ENCODE measurements at places on chromosomes 1 and 21. TPM values are rescaled to one million over a fixed set of nuclear protein-coding genes. Genes with fewer than 3 reads are reported as not detected.

The IL20 gene
- total RNA-seq: 0.25 TPM

GRCh38 chr1:201772178-201772577 lies 56.8 kb upstream of the IPO9 start:
- H3K36me3 ChIP-seq: no peaks in the 10 kb centered on the region
- H3K27me3 ChIP-seq: no peaks in the 10 kb centered on the region
- H3K4me3 ChIP-seq: no peak overlapping the region
- H3K4me1 ChIP-seq: peaks cover 25% of the 10 kb centered on the region
- no peak overlapping the region for H3K27ac ChIP-seq
- DNase-seq: no peak

- no peaks in the 10 kb centered on the region for H3K36me3 ChIP-seq
- H3K27ac ChIP-seq: no peak overlapping the region
- peaks cover 5% of the 10 kb centered on the region for H3K4me1 ChIP-seq
- DNase-seq: no peak
Measured at GRCh38 chr1:145863282-145864018, 4.6 kb upstream of the PIAS3 start.

- no peaks in the 10 kb centered on the region for H3K36me3 ChIP-seq
- H3K4me1 ChIP-seq: peaks cover 14% of the 10 kb centered on the region
- no peak for DNase-seq
- H3K4me3 ChIP-seq: no peak overlapping the region
- H3K27me3 ChIP-seq: no peaks in the 10 kb centered on the region
Measured at GRCh38 chr1:27664291-27664690, 7.7 kb downstream of the IFI6 start.

DNA sequence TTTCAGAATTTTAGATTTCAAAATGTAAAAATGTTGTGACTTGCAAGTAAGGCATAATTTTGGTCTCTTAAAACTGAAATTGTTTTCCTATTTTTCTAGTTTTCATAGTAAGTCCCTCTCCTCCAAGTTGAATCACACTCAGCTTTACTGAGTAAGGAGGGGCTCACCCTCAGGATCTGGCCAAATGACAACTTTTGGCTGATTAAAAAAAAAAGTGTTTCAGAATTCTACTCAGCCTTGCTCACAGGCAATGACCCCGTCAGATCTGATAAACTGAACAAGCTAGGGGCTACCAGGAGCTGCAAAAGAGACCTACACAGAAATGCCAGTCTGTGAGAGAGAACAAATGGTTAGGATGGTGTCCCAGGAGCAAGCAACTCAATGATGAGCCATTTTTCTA lies 159.8 kb downstream of the PBX1 start:
- DNase-seq: no peak
- no peak overlapping the region for H3K27ac ChIP-seq
- no peaks in the 10 kb centered on the region for H3K36me3 ChIP-seq
- peaks cover 45% of the 10 kb centered on the region for H3K4me1 ChIP-seq
- H3K4me3 ChIP-seq: no peak overlapping the region

GRCh38 chr1:201384406-201384782 lies 6.9 kb upstream of the TNNT2 start:
- no peaks in the 10 kb centered on the region for H3K27me3 ChIP-seq
- H3K36me3 ChIP-seq: no peaks in the 10 kb centered on the region
- no peak for DNase-seq
- H3K4me1 ChIP-seq: peaks cover 9% of the 10 kb centered on the region
- no peak overlapping the region for H3K4me3 ChIP-seq

The S100A2 gene
- 15.8 TPM for total RNA-seq

- no peak overlapping the region for H3K27ac ChIP-seq
- H3K4me3 ChIP-seq: no peak overlapping the region
- H3K27me3 ChIP-seq: no peaks in the 10 kb centered on the region
- peaks cover 27% of the 10 kb centered on the region for H3K4me1 ChIP-seq
- DNase-seq: peak; percentile 45
Measured at GRCh38 chr1:63913533-63913932, 139.7 kb downstream of the ROR1 start.

DNA sequence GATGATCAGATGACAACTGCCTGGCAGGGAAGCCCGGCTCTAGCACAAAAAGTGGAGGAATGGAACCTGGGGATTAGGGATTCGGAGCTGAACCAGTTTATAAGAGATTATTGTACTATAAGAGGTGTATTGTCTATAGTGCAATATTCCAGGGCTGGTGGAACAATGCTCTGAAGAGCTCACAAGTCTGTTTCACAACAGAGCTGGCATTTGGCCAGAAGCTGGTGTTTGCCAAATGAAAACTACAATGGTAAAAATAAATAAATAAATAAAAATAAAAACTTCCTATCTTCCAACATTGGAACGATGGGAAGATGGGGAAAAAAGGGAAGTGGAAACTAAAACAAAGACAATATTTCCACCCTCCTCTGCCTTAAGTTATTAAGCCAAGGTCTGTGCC lies 73.5 kb downstream of the CHODL start:
- H3K27ac ChIP-seq: no peak overlapping the region
- H3K4me1 ChIP-seq: no peaks in the 10 kb centered on the region
- no peak overlapping the region for H3K4me3 ChIP-seq
- no peak for DNase-seq
- H3K27me3 ChIP-seq: no peaks in the 10 kb centered on the region
- no peaks in the 10 kb centered on the region for H3K36me3 ChIP-seq

- H3K27ac ChIP-seq: no peak overlapping the region
- no peaks in the 10 kb centered on the region for H3K36me3 ChIP-seq
- H3K4me3 ChIP-seq: no peak overlapping the region
- H3K4me1 ChIP-seq: no peaks in the 10 kb centered on the region
Measured at GRCh38 chr1:206846487-206846886, 18.9 kb upstream of the IL20 start.

GRCh38 chr1:186985889-186986491 lies 157.2 kb downstream of the PLA2G4A start:
- H3K27me3 ChIP-seq: no peaks in the 10 kb centered on the region
- no peaks in the 10 kb centered on the region for H3K36me3 ChIP-seq
- H3K4me3 ChIP-seq: no peak overlapping the region
- H3K27ac ChIP-seq: no peak overlapping the region
- no peaks in the 10 kb centered on the region for H3K4me1 ChIP-seq

DNA sequence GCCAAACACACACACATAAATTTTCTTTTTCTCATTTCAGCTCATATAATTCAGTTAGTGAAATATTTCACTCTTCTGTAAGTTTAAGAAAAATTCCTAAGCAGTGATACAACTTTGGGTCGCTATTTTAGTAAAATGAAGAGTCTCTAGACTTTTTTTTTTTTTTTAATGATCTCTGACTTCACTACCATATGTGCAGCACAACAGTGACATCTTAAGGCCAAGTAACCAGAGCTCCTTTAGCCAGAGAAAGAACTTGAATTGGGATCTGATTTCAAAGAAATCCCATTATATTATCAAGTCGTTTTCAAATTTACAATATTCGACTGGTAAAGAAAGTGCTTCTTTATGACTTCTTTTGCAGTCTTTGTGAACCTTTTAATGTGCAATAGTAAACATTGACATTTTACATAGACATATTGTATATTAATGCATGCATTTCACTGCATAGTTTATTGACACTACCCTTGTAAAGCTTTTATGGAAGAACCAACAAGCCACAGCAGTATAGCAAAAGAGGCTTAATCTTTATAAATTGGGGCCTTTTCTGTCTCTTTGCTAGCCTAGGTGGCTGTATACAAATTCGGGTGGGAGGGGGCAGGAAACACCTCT lies 62.2 kb downstream of the LRRC40 start:
- H3K4me3 ChIP-seq: no peak overlapping the region
- H3K36me3 ChIP-seq: peaks cover 7% of the 10 kb centered on the region
- H3K4me1 ChIP-seq: peaks cover 6% of the 10 kb centered on the region
- H3K27ac ChIP-seq: no peak overlapping the region

- H3K4me3 ChIP-seq: no peak overlapping the region
- DNase-seq: no peak
- H3K27ac ChIP-seq: no peak overlapping the region
- peaks cover 100% of the 10 kb centered on the region for H3K36me3 ChIP-seq
- no peaks in the 10 kb centered on the region for H3K27me3 ChIP-seq
Measured at GRCh38 chr21:32349333-32349944, 43.4 kb downstream of the URB1 start.

GRCh38 chr21:36097427-36098181 lies 27.8 kb downstream of the CBR1 start:
- H3K36me3 ChIP-seq: no peaks in the 10 kb centered on the region
- no peak overlapping the region for H3K4me3 ChIP-seq
- H3K27me3 ChIP-seq: no peaks in the 10 kb centered on the region
- DNase-seq: peak; percentile 19
- peaks cover 18% of the 10 kb centered on the region for H3K4me1 ChIP-seq

DNA sequence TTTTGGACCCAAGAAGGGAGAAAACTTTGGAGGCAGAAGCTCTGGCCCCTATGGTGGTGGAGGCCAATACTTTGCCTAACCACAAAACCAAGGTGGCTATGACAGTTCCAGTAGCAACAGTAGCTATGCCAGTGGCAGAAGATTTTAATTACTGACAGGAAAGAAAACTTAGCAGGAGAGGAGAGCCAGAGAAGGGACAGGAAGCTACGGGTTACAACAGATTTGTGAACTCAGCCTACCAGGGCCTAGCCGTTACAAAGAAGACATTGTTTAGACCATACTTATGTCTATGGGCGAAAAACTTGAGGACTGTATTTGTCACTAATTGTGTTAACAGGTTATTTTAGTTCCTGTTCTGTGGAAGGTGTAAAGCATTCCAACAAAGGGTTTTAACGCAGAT lies 10.4 kb upstream of the ACOT11 start:
- no peak overlapping the region for H3K27ac ChIP-seq
- H3K27me3 ChIP-seq: no peaks in the 10 kb centered on the region
- DNase-seq: no peak
- H3K36me3 ChIP-seq: no peaks in the 10 kb centered on the region

GRCh38 chr1:215731699-215732098 lies 164.6 kb downstream of the KCTD3 start:
- H3K36me3 ChIP-seq: no peaks in the 10 kb centered on the region
- H3K4me3 ChIP-seq: no peak overlapping the region
- H3K27ac ChIP-seq: no peak overlapping the region
- no peak for DNase-seq
- H3K4me1 ChIP-seq: no peaks in the 10 kb centered on the region

DNA sequence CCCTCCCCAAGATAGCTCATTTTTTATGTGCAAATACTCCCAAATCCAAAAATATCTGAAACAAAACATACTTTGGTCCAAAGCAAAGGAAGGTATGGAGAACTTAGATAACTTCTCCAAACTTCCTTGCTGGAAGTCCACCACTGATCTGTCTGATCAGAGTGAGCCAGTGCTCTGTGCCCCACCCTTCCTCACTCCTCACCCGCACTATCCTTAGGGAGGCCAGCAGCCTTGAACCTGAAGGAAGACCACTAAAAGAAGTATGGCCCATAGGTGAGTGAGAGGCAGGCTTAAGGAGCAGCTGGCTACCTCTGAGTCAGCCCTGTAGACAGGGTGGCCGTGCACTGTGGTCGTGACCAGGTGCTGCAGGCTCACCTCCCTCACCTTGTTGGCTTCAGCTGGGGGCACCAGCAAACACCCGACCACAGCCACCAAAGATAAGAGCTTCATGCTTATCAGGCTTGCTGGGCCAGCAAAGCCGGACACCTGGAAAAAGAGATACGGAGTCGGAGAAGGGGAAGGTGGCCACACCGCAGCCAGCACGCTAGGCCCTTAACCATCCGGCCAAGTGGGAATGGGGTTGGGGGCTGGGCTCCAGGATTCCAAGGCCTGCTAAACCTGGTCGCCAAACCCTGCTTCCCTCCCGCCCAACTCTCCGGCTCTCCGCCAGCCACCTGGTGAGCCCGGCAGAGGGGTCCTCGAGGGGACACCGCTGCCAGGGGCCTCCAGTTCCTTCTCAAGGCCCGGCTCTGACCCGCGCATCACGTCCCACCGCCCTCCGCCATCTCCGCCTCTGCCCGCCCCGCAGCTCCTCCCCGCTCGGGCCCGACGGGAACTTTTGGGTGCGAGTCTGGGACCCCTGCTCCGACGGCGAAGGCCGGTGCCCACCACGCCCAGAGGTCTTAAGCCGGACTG lies 543 bp downstream of the TMEM9 start:
- DNase-seq: no peak
- H3K27ac ChIP-seq: peak overlapping the region; percentile 35
- no peaks in the 10 kb centered on the region for H3K27me3 ChIP-seq
- H3K4me1 ChIP-seq: peaks cover 13% of the 10 kb centered on the region
- H3K36me3 ChIP-seq: peaks cover 43% of the 10 kb centered on the region

GRCh38 chr21:41709166-41709565 lies 57.7 kb downstream of the RIPK4 start:
- H3K27ac ChIP-seq: no peak overlapping the region
- no peak overlapping the region for H3K4me3 ChIP-seq
- peaks cover 7% of the 10 kb centered on the region for H3K4me1 ChIP-seq
- H3K36me3 ChIP-seq: no peaks in the 10 kb centered on the region
- H3K27me3 ChIP-seq: no peaks in the 10 kb centered on the region
- DNase-seq: no peak

The CD84 gene
- total RNA-seq: not detected

GRCh38 chr1:186897008-186897407 lies 68.3 kb downstream of the PLA2G4A start:
- no peaks in the 10 kb centered on the region for H3K36me3 ChIP-seq
- no peak overlapping the region for H3K27ac ChIP-seq
- DNase-seq: no peak
- no peaks in the 10 kb centered on the region for H3K27me3 ChIP-seq
- no peaks in the 10 kb centered on the region for H3K4me1 ChIP-seq

The AVPR1B gene
- not detected for total RNA-seq

The HPCA gene
- not detected for total RNA-seq

- H3K27me3 ChIP-seq: no peaks in the 10 kb centered on the region
- H3K36me3 ChIP-seq: no peaks in the 10 kb centered on the region
- no peak overlapping the region for H3K27ac ChIP-seq
Measured at GRCh38 chr1:244349581-244350001, 102.1 kb downstream of the ADSS2 start.

The LRRC7 gene
- 0.29 TPM for total RNA-seq

DNA sequence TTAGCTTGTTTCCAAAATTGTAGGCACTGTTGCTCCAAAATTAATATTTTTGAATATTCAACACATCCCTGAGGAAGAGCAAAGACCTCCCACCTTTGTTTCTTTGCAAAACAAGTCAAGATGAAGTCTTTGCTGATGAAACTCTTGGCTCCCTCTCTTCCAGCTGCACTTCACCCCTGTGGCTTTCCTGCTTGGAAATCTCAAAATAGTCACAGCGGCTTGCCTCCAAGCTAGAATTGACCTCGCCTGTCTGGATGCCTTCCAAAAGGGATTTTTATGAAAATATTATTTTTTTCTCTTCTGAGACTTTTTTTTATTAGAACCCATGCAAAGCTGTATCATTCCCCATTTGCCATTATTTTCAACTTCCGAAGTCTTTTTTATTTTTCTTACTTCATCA lies 71.1 kb upstream of the MROH9 start:
- no peak overlapping the region for H3K4me3 ChIP-seq
- no peak overlapping the region for H3K27ac ChIP-seq
- H3K27me3 ChIP-seq: no peaks in the 10 kb centered on the region
- DNase-seq: no peak
- no peaks in the 10 kb centered on the region for H3K36me3 ChIP-seq

The PTTG1IP gene
- total RNA-seq: 590 TPM

GRCh38 chr21:29771491-29772066 lies 168.2 kb downstream of the GRIK1 start:
- DNase-seq: no peak
- H3K27ac ChIP-seq: no peak overlapping the region
- H3K27me3 ChIP-seq: peaks cover 7% of the 10 kb centered on the region
- H3K36me3 ChIP-seq: no peaks in the 10 kb centered on the region
- H3K4me1 ChIP-seq: no peaks in the 10 kb centered on the region
- no peak overlapping the region for H3K4me3 ChIP-seq

All from SJSA1 (cell line).